H1 (cell line): ENCODE measurements at places on chromosomes 12 and 14.

GRCh38 chr14:44898551-44898950 is 63.2 kb downstream of the KLHL28 start:
- DNase-seq, result no peak

DNA sequence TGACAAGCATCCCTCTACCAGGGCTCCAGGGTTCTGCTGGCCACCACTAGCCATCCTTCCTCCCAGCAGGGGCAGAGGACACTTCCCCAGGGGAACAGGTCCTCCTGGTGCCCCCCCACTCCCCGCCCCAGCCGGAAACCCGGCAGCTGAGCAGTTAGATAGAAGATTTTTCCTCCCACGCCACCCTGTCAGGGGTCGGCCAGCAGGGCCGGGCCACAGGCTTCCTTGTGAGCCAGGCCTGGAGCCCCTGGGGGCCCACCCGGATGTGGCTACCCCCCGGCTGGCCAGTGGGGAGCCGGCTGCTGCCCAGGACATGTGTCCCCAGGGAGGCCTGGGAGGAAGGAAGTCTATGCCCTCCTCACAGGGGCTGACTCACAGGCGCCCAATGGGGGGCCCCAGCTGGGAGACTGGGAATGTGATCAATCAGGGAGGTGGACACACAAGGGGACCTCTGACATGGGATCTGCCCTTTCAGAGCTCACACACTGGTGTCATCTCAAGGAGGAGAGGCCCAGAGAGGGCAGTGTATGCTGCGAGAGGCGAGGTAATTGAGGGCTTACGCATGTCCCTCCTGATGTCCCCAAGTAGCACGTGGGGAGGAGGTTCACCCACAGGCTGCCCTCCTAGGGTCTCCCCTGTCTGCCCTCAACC is 4.2 kb downstream of the SH2B3 start:
- no peak for DNase-seq

- no peak for DNase-seq
These were observed 492.9 kb downstream of the VRK1 start for GRCh38 chr14:97290065-97290464.

DNA sequence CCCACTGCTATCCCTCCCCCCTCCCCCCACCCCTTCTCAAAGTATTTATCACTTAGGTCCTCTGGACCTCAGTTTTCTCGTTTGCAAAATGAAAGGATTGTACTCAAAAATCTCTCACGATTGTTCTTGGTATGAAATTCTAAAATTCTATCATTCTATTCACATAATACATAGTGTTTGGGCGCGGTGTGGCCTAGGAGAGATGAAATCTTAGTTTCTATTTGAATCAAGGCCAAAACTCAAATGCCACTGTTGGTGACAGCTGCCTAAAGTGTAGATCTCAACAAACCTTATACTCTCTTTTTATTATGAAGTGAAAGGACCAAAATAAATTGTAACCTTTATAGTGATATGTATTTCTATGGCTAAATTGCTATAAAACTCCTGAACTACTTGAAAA is 23.7 kb upstream of the YAF2 start:
- DNase-seq, result no peak

GRCh38 chr14:49703965-49704364 is 11.0 kb downstream of the KLHDC1 start:
- DNase-seq, result no peak
